SJSA1 (cell line): ENCODE measurements at places on chromosomes 3 and 15. TPM values are rescaled to one million over a fixed set of nuclear protein-coding genes. Genes with fewer than 3 reads are reported as not detected.

CKMT1B gene
- total RNA-seq: not detected in 2 replicates

ASB14 gene
- not detected in 2 replicates for total RNA-seq

WDR93 gene
- 0.05 TPM in 1 of 2 replicates, not detected in the other for total RNA-seq

CYP1A1 gene
- 0.18 TPM in 1 of 2 replicates, not detected in the other for total RNA-seq

STRIT1 gene
- not detected in 2 replicates for total RNA-seq

NANOGP8 gene
- total RNA-seq: not detected in 2 replicates

SAMD7 gene
- not detected in 2 replicates for total RNA-seq

SUCLG2 gene
- 50.6 and 53.7 TPM in 2 replicates for total RNA-seq

CLDN1 gene
- 1.5 and 2.4 TPM in 2 replicates for total RNA-seq

EHHADH gene
- total RNA-seq: 3.1 and 4.6 TPM in 2 replicates

B3GALNT1 gene
- 23.1 and 44.7 TPM in 2 replicates for total RNA-seq

GOLGA6L25 gene
- not detected in 2 replicates for total RNA-seq

CNTN4 gene
- total RNA-seq: not detected in 2 replicates

VGLL3 gene
- 11.3 and 17.1 TPM in 2 replicates for total RNA-seq

DUOX2 gene
- not detected in 2 replicates for total RNA-seq

ADIPOQ gene
- total RNA-seq: not detected in 2 replicates

GOLGA8T gene
- total RNA-seq: 0.32 TPM in 1 of 2 replicates, not detected in the other

HDAC11 gene
- 4.8 and 8.1 TPM in 2 replicates for total RNA-seq

ARGFX gene
- total RNA-seq: not detected in 2 replicates
